ENCODE measurements at places on chromosomes 1 and 21.
A peak's percentile ranks its signal among the peaks of the same experiment; 100 is the strongest.

DNA sequence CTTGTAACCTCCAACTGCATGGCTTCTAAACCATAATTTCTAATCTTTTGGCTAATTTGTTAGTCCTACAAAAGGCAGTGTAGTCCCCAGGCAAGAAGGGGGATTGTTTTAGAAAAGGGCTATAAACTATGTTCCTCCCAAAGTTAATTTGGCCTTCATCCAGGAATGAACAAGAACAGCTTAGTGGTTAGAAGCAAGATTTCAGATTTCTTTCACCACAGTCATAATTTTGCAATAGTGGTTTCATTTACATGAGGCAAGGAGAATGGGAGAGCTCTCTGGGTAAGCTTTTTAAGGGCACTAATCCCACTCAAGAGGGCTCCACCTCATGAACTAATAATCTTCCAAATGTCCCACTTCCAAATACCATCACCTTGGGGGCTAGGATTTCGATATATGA is 1353.9 kb downstream of the NCAM2 start:
- no peak for DNase-seq

DNA sequence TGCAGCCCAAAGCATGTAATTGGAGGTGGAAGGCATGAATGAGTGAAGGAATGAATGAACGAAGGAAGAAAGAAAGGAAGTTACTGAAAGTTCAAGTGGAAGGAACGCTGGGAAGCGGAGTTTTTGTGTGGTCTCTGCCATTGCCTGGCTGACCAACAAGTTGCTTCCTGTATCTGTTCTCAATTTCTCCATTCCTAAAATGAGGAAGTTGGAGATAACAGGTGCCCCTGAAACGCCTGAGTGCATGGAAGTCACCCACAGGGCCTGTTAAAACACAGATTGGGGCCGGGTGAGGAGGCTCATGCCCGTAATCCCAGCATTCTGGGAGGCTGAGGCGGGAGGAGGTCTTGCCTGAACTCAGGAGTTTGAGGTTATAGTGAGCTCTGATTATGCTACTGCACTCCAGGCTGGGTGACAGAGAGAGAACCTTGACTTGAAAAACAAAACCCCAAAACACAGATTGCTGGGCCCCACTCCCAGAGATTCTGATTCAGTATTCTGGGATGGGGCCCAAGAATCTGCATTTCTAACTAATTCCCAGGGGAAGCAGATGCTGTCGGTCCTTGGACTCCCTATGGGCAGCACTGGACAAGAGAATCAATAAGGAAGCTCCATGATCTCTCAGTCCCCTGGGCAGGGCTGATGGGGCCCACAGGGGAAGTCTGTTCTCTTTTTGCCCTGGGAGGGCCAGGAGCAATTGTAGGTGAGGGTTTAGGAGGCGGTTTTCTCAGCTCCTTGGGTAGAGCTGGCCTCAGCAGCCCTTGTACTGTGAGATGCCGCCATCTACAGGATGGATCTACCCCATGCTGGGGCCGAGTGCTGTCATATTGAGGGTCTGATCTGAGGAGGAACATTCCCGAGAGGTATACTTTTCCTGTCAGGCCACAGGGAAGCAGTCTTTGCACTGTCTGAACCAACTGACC is 3.3 kb upstream of the CNR2 start:
- peak; percentile 57 for DNase-seq

DNA sequence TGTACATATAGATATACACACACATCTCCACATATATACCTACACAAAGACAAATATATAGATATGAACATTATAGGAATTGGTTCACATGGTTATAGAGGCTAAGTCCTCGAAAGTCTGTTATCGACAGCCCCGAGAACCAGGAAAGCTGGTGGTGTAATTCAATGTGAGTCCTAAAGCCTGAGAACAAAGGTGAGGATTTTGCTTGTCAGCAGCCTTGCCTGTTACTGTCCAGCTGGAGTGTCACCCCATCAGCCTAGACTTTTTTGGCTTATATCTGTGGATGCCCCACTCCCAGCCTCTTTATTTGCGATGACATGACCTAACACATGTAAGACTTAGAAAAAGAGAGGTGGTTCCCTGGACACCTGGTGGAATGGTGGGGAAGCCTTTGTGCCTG is 97.0 kb downstream of the GIPC2 start:
- DNase-seq, result no peak

DNA sequence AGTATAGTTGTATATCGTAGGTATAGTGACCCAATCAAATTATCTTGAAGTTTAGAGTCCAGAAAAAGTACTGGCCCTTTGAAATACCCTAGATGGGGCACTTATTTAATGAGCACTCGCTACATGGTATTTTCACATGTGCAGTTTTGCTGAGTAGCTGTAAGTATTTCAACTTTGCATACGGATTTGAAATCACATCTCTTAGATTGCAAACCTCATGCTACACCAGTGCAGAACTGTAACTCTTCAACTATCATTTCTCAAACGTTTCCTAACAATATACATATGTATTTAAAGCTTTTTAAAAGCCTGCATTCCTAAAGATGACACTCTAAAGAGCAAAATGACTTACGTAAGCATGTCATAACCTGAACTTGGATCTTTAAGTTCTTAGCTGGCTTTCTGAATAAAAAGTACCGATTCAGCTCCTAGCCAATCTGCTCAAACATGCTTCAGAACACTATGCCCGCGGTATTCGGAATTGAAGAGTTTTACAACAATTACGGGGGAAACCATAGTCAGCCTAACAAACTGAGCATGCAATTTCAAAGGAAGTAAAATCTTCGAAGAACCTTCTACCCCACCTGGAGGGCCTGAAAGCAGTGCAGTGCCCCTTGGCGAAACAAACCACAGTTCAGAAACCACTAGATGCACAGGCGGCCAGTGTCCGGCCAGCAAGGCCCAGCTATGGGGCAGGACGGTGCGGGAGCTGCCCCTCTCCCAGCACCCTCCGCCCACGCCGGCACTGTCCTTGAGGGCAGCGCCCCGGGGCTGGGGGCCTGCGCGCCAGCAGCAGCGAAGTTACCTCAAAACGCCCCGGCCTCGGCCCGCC is 863 bp downstream of the FH start:
- DNase-seq, result no peak

DNA sequence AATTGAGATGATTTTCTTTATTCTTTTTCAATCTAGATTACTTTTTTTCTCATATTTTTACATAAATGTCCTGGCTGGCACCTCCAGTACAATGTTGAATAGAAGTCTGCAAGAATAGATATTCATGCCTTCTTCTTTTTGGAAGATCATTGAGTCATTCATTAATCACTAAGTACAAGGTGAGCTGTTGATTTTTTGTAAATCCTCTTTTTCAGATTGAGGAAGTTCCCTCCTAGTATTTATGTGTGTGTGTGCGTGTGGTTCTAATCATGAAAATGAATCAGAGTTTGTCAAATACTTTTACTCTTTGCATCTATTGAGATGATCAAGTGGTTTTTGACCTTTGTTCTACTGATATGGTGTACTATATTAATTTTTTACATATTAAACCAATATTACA is 859.3 kb downstream of the KCNT2 start:
- no peak for DNase-seq

DNA sequence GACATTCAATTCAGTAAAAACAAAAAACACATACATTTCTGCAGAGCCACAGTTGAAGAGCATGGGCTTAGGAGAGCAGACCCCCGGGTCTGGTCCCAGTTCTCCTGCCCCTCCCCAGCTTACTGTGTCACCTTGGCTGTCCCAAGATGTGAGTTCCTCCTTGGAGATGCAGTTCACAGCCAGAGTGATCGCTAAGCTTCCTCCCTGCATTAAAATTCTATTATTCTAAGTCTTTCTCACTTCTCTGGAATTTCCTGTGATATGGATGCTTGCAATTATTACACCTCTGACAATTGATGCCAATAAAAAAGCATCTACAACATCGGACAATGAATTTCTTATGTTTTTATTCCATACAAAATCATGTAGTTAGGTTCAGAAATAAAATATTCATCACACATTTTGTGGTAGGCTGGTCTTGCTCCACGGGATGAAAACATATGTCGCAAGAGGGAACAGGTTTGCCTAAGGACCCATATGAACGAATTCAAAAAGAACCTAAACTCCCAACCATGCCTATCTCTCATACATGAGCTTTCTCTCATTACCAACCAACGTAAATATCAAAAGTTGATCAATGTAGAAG is 328.5 kb upstream of the RUNX1 start:
- DNase-seq, result no peak

GRCh38 chr1:153345187-153346076 is 3.2 kb downstream of the PGLYRP4 start:
- no peak for DNase-seq

GRCh38 chr1:184189361-184189760 is 137.8 kb downstream of the TSEN15 start:
- DNase-seq, result no peak

DNA sequence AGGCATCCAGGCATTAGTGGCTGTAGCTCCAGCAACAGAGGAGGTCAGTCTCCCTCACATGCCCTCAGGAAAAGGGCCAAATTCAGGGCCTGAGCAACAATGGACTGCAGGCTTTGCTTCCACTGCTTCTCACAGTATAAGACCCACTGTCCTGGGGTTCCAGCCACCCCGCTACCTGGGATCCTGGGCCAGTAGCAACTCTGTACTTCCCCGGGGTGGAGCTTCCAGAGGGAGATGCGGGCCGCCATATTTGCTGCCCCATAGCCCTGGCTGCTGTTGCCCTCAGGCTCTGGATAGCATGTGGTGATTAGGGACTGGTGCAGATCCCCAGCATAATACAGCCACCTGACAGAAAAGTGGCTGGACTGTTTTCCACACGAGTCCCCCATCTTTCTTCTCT is 201.1 kb upstream of the POGK start:
- DNase-seq, result no peak

- DNase-seq, result no peak
Observed at GRCh38 chr1:95321531-95321930, 87.5 kb downstream of the RWDD3 start.

GRCh38 chr21:35976481-35976880 is 83.8 kb downstream of the SETD4 start:
- DNase-seq, result no peak

DNA sequence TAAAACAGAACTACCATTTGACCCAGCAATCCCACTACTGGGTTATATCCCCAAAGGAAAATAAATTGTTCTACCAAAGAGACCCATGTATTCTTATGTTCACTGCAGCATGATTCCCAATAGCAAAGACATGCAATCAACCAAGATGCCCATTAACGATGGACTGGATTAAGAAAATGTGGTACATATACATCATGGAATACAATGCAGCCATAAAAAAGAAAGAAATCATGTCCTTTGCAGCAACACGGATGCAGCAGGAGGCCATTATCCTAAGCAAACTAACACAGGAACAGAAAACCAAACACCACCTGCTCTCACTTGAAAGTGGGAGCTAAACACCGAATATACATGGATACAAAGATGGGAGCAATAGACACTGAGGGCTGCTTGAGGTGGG is 44.2 kb downstream of the SLC35D1 start:
- no peak for DNase-seq

GRCh38 chr1:32666901-32667566 is 16.0 kb downstream of the RBBP4 start:
- DNase-seq, result no peak

GRCh38 chr1:206909161-206909882 is 12.1 kb downstream of the IL24 start:
- DNase-seq, result peak; percentile 34

DNA sequence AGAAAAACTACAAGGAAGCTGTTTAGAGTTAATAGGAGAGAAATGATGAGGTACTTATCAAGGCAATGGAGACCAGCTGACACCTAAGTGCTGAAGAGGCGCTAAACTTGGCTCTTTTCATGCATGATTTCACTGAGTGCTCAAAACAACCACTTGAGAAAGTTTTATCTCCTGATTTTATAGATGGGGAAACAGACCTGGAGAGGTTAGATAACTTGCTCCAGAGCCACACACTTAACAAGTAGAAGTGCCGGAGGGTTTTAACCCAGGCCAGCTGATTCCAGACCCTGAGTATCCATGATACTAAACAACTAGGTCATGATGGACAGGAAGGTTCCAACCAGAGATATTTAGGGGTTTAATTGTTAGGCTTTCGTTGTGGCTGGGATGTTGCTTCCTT is 25.9 kb downstream of the UBE2U start:
- no peak for DNase-seq

GRCh38 chr21:14215971-14216641 is at the start of gene RBM11:
RBM11 (plus strand) TSS chr21:14216157; CDS start chr21:14216187, 30 bp downstream.
- peak; percentile 68 for DNase-seq

DNA sequence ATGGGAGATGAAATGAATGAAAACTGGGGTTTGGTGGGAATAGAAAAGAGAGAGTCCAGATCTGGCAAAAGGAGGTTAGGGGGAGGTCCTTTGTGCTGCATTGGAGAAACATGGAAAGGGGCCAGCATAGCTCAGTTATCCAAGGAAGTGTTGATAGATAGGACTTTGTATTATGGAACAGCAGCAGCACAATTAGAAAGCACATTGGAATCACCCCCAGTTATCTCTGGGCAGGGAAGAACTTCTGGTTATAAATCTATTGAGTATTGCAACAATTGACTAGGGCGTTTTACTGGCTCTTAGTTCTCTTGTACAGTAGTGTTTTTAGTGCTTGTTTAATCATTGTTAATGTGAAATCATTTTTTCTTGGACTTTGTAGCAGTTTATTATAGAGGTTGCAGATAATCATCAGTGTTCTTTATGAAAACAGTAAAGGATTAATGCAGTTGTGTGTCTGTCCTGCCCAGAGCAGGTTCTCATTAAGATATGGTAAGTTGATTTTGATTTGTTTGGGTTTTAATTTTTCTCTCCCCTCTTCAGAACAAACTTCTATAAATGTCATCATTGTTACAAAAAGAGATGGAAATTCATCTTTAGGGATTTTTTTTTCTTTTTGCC is 76.6 kb downstream of the NR5A2 start:
- no peak for DNase-seq

GRCh38 chr1:185044387-185044786 is 971 bp upstream of the RNF2 start:
- DNase-seq, result no peak
